ENCODE measurements at places on chromosomes 2 and 18. TPM values are rescaled to one million over a fixed set of nuclear protein-coding genes. Genes with fewer than 3 reads are reported as not detected.

DNA sequence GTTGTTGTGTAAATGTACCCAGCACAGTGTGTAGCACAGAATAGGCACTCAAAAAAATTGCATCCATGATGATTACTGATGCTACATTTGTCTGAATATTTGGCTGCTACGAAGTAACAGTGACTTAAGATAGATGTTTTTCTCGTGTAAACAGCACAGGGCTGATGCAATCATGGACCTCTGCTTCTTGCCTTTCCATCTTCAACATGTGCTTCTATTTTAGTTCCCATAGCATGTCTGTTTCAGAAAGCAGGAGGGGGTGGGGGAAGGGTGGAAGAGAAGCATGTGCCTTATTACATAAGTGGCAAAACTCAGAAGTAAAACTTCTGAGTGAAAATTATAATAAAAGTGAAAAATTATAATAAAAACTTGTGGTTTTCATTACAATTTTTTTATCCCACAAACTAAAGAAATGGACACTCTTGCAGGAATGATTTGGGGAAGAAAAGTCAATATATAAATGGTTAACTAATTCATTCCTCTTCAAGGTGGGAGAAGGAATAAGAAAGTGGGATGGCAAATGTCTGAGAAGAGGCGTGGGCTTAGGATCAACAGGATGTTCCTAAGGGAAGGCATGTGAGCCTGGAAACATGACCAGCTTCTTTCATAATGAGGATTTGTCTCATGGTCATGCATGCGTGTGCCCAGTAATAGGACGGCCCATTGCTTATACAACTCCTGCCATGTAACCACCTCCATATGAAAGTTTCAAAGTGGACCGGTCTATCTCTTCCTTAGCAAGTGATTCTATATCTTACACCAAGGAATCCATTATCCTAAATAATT, 27.2 kb downstream of the CCBE1 start:
- DNase-seq, result no peak

- peak; percentile 79 for DNase-seq
Observed at GRCh38 chr2:20429528-20429927, 17.3 kb upstream of the RHOB start.

The GDF7 gene
- total RNA-seq, result 0.82 TPM

The CMPK2 gene
- 3.5 TPM for total RNA-seq

- no peak for DNase-seq
Observed at GRCh38 chr18:28366676-28367075, 189.7 kb upstream of the CDH2 start.

DNA sequence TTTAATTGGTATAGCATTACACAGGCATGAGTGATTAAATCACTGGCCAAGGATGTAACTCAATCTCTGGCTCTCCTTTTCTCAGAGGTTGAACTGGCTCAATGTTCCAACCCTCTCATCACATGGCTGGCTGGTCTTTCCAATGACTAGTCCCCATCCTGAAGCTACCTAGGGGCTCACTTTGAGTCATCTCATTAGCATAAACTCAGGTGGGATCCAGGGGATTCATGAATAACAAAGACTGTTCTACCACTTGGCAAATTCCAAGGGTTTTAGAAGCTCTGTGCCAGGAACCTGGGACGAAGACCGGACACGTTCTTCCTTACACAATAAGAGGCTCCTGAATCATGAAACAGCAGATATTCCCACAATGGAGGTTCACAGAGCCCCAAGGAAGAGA, 145.0 kb upstream of the SPATS2L start:
- DNase-seq, result no peak

- DNase-seq, result peak; percentile 26
Observed at GRCh38 chr18:26460449-26461091, 87.8 kb downstream of the KCTD1 start.

DNA sequence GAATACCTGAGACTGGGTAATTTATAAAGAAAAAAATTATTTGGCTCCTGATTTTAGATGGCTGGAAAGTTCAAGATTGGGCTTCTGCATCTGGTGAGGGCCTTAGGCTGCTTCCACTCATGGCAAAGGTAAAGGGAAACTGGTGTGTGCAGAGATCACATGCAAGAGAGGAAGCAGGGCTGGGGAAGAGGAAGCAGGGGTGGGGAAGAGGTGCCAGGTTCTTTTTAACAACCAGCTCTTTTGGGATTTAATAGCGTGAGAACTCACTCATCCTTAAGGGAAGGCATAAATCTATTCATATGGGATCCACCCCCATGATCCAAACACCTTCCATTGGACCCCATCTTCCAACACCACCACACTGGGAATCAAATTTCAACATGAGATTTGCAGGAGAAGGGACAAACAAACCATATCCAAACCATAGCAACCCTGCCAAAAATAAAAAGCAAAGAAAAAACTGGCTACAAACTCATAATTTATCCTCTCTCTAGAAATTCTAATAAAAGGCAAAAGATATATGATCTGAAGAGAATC, 30.4 kb downstream of the PRKRA start:
- DNase-seq, result no peak

DNA sequence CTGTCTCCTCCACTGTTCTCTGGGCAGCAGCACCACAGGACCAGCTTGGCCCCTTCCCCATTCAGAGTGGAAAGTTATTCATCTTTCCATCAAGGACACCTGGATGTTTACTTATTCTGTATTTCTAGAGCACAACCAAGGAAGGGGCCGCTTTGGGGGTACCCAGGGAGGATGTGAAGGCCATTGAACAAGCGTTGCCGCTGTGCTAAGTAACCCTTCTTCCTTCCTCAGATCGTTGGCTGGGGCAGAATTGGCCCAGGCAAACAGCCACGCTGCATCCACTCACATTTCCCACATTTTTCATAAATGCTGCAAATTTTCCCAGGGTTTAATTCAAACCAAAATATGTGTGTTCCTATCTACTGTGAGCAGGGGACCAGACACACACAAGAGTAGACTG, 76.2 kb upstream of the NPAS2 start:
- no peak for DNase-seq

DNA sequence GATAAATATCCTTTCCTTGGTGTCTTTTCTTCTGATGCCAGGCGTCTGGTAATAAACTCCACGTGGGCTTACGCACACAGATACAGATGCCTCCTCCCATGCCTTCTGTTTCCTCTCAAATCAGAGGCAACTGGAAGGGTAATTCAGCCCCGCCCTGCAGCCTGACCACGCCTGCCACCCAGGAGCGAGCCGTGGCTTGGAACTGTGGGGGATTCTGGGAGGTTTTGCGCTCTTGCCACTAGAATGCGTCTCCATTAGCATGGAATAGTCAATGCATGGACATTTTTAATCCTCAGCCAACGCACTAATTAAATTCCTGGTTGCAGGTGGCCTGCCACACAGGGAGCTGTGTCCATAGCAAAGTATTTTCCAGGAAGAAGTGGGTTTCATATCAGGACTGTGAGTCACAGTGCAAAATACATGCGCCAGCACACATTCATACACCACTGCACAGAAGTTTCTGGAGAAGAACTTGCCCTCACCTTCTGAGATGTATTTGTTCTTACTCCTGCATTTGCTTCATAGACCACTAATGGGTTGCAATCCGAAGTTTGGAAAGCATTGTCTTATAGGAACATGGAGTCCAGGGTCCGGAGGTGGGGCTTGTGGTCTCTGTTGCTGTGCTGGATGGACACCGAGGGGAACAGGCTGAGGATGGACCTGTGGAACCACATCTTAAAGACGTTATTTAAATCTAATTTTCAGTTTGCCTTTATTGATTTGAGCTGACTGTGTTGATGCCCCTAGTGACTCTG, 151.4 kb downstream of the LDLRAD4 start:
- DNase-seq, result peak; percentile 26

DNA sequence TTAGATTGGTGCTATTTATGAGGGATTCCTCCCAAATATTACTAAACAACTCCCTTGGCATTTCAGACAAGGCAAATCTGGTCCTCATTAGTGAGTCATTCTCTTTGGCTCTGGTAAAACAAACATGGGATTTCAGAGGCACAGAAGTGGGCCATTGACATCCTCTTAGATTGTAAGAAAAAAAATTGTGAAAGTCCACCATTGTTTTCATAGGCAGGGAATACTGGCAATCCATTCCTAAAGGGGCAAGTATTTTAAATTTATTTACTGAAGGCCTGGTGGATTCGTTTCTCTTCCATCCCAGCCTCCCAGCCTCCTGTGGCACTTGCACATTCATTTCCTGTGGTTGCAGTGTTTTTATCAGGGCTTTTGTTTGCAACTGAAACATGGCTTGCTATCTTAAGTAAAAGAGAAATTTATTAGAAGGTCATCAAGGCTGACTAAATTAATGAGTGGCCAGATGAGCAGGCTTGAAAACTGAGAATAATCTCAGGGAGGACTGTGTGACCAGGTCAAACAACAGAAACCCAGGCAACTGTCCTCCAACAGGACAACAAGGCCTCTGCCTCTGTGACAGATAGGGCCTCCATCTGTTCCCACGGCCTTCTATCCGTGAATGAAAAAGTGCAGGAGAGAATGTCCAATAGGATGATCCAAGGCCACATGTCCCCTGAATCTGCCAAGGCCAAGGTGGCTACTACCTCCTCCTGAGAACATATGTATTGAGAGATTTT, 23.1 kb upstream of the TNFAIP6 start:
- no peak for DNase-seq

GRCh38 chr18:67241299-67241698, 275.2 kb downstream of the DSEL start:
- DNase-seq, result no peak

The TRIB2 gene
- 44.8 TPM for total RNA-seq

GRCh38 chr2:181140414-181140813, 160.0 kb downstream of the UBE2E3 start:
- peak; percentile 24 for DNase-seq

GRCh38 chr2:106191511-106192016, 2.5 kb downstream of the UXS1 start:
- DNase-seq, result no peak

DNA sequence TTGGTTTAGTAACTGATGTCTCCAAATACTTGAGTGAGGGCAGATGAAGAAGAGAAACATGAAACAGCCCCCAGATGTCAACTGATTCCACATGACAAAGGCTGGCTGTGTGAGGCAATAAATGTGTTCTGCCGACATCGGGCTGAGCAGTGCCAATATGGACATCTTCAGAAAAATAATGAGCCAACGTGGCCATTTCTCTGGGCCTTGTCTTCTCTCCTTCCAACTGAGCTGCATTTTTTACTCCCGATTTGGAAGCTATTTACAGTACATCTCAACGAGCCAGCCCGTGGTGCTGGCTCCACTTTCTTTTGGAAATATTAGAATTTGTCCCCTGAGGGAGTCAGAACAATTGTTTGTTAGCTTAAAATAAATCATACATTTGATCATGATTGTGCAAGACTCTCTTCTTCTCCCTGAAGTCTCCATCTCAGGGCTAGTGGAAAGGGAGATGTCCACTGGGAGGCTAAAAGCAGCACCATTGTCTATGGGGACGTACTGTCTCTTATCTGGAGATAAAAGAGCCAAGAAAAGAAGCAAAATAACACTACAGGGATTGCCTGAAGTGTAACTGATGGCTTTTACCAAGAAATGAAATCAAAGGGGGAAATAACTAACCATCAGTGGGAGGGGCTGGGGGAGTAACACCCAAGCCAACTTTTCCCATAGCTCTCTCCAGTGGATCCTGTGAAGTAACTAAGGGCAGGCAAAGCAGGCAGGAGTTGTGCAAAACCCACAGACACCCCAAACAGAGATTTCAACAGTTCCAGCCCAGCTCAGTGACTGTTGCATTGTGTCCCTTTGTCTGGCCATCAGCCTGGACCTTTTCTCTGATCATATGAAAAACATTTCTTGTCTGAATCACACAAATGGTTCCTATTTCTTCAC, 114.8 kb downstream of the RDH14 start:
- no peak for DNase-seq

- no peak for DNase-seq
Observed at GRCh38 chr2:127581516-127582490, 46.3 kb downstream of the MYO7B start.

- no peak for DNase-seq
Observed at GRCh38 chr2:195119231-195119630, 537.8 kb upstream of the SLC39A10 start.

DNA sequence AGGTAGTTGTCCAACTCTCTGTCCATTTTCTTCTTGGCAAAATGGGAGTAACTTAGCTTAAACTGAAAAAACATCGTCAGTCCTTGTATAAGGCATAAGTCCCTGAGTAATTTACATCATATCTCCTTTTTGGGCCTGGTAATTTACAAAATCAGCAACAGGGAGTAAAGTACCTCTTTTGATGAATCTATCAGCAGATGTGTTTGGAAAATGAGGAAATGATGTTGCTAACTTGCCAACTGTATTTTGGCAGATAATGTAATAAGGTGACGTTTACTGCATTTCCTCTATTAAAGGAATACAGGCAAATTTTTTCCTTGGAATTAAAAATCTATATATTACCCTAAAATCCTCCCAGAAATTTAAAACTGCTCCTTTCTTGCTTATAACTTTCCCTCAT, 29.2 kb downstream of the ANKRD44 start:
- DNase-seq, result peak; percentile 68

The RNU2-63P gene
- total RNA-seq, result not detected

DNA sequence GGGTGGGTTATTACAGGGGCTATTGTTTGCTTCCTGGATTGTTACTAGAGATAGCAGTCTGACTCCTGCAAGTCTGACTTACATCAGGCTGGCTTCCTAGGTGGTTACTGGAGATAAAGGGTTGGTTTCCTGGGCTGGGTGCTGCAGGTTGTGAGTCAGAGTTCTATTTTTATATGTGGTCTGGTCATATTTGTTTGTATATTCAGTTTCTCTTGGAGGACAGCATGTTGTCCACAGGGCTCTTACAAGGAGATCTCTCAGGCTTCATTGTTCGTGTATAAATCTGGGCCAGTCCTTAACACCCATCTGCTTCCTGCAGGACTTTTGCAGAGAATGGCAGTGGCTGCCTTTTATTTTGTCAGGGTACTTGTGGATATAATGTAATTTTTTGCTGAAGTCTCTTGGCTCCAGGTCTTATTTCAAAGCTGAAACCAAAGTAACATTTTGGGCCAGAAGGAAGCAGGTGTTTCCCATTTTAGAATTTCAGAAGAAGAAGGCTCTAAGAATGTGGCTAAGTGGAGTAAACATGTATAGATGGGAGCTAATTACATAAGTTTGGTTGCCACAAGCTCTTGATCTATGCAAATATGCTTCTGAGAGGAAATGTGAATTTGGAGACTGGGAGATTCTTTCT, 65.9 kb upstream of the SLC16A14 start:
- peak; percentile 28 for DNase-seq
